ENCODE measurements at places on chromosomes 2 and 18.

DNA sequence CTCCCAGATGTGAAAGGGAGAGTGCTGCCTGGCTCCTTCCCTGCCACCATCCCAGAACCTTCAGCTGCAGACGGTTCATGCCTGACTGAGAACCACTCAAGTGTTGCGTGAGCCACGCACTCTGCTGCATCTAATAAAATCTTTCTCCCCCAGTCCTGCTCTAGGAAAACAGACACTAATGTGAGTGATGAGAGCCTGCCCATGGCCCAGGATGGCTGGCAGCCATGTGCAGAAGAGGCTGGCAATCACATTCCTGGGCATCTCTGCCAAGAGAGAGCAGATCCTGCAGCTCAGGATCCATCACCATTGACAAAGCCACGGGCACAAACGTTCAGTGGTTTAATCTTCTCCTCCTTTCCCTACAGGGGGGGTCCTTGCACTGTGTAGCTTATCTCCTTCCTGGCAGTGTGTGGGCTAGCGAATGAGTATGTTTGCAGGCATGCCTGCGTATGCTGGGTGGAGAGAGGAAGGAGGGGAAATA lies 477.5 kb downstream of the SLC4A3 start:
- DNase-seq: no peak

- DNase-seq: no peak
Measured at GRCh38 chr18:78183815-78184214, 795.8 kb upstream of the SALL3 start.

- no peak for DNase-seq
Measured at GRCh38 chr18:74281980-74282754, 9.6 kb downstream of the CYB5A start.

- DNase-seq: no peak
Measured at GRCh38 chr2:241989074-241989473, 119.5 kb downstream of the RTP5 start.

DNA sequence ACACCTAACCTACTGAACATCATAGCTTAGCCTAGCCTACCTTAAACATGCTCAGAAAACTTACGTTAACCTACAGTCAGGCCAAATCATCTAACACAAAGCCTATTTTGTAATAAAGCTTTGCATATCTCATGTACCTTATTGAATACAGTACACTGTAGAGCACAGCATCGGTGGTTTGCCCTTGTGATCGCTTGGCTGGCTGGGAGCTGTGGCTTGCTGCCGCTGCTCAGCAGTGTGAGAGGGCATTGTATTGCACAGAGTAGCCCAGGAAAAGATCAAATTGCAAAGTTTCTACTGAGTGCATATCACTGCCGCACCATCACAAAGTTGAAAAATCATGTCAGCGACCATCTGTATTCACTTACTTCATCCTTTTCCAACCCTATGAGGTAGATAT lies 62.3 kb upstream of the NCK2 start:
- DNase-seq: no peak

DNA sequence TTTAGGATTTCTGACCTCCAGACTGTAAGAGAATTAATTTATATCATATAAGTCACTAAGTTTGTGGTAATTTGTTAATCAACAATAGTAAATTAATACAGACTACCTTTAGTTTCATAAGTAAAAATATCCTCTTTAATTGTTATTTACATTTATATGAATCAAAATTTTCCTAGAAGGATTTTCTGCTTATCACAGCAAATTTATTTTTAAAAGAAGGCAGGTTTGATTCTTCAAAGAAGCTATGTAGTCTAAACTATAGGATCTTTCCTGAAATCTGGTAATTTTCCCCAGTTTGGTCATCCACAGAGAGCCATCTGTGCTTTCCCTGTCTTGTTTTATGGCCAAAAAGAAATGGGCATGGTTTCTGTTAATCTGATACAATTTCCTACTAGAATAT lies 13.1 kb upstream of the VRK2 start:
- DNase-seq: no peak

DNA sequence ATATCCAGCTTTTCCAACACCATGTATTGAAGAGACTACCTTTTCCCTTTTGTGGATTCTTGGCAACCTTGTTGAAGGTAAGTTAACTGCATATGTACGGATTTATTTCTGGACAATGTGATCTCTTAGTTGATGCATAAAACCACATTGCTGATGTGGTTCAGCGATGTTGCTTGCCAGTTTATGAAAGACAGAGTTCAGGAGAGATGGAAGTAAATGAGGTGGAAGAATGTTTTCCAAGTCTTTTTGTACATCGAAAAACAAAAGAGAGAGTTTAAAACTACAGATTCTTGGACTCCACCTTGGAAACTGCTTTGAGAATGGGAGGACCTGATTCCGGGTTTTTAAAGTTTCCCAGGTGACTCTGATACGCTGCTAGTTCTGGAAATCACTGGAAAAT lies 43.8 kb downstream of the MOB4 start:
- no peak for DNase-seq

DNA sequence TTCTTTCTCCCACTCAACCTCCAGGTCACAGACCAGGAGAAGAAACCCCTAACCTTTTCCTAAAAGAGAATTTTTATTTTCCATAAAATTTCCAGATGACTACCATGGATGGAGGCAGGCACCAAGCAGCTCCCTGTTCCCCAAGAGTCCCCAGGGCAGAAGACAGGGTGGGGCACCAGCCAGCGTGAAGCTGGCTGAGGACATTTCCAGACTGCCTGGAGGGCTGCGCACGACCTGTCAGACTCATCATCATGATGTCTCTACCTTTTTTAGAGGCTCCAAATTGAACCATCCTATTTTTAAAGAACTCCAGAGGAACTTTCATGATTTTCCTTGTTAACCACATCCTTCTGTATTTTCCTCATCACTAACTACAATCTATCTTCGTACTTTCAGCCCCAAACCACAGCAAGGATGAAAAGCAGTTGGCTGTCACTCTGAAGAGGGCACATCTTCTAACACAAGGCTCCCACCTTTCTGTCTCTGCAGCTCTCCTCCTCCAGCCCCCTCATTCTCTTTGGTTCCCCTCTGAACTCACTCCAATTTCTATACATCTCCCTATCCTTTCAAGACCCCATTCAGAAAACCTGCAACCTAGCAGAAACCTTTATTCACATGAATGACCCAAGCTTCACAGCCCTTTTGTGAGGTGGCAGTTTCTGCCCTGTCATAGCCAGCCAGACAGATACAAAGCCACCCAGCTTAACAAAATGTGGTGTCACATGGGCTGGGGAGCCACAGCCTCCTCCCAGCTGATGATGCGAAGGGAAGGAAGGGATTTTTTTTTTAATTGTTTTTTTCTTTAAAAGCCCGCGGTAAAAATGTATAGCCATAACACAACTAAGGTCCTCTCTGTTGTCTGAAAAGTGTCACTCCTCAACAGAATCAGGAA lies 11.1 kb downstream of the AMMECR1L start:
- DNase-seq: no peak

DNA sequence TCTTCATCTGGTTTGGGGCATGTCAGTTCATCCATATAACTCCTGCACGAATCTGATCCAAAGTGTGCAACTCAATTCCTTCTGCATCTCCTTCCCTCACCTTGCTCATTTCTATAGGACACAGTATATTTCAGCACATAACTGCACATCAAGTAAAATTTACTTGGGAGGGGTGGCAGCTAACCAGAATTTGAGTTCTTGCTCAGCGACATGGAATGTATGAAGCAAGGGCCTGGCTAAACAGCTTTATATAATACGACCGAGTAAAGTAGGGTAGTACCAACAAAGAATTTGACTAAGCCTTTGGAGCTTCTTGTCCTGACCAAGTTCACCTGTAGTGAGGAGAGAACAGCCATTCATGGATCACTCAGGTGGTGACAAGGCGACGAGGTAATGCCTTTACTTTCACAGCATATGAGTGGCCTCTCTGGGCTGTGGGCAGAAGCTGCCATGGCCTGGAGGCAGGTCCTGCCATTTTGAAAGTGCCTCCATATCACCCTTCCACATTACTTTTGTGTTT lies 570.2 kb upstream of the TNP1 start:
- DNase-seq: no peak

- DNase-seq: no peak
Measured at GRCh38 chr2:46697830-46698323, 217.7 kb downstream of the MCFD2 start.

DNA sequence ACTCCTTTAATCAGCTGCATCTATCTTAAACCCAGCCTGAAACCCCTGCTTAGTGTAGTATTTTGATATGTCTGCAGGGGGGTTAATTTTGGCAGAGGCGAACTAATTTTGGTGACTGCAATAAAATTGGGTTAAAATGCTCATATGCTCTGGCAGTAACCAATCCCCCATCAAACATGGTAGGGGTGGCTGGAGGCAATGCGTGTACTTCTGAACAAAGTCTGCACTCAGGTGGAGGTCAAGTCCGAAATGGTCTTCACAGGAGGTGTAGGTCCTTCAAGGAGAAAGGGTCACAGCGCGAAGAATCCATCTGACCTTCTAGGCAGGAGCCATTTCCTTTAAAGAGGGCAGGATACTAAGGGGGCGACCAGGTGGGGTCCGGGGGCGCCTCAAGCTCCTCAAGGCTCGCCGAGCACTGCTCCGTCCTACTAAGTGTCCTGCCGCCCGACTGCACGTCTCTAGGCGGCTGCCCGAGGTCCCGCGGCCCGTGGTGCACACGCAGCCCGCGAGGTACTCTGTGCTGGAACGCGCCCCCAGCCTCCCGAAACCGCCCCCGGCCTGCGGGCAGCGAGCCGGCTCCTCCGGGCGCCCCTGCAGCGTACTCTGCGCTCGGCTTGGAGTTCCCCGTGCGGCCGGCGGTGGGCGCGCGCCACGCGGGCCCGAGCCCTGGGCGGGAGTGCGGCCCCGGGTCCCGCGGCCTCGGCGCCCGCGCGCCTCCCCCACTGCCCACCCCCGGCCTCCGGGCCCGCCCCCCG lies 1.7 kb upstream of the LDLRAD4 start:
- DNase-seq: peak; percentile 67

DNA sequence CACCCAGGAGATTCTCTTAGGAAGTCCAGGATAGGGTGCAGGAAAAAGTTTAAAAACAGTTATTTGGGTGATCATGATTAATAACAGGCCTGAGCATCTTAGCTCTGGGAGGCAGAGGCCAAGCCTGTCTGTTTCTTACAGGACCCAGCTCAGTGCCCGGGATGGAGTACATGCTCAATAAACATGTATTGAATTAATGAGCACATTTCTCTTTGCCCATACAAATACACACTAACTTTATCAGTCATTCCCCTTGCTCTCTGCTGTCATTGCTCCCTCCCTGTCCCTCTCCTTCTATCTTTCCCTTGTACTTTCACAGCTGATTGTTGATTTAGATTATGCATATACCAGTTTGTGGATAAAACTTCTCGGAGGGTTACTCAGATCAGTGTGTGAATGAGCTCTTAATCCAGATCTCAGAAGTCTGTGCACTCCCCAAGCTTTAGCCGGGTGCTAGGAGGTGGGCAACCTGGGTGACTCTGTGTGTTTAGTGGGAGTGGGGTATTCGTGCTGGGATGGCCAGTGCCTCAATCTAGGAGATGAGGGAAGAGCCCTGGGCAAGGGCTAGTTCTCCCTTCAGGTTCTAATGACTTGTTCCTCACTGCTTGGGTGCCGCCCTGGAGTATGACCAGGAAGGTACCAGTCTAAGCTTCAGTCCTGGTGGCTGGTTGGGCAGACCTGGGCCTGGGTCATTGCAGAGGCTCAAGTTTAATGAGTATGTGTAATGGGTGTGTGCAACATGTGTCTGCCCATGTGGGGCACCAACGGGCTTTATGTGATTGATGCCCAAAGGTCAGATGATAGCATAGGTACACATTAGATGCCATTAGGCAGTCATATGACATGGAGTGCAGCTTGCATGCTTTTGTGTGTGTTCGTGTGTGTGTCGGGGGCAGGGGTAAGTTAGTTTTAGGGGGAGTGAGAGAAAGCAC lies 10.6 kb downstream of the EMX1 start:
- DNase-seq: no peak

DNA sequence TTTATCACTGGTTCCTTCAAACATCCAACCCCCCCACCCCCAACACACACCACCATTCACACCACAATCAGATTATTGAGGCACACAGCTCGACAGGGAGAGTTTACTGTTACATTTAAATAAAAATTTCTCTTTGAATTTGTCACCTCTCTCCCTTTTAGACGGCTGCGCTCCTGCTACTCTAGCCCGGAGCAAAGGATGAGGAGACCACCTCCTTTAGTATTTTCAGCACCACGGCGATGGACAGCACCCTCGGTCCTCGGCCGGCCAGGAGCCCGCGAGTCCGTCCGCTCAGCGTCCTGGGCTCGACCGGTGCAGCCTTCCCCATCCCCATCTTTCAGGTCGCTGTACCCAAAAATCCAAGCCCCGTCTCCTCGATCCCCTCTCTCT lies 892 bp downstream of the CELF4 start:
- DNase-seq: no peak

GRCh38 chr2:141021611-141022010 lies 1109.2 kb downstream of the LRP1B start:
- DNase-seq: no peak

DNA sequence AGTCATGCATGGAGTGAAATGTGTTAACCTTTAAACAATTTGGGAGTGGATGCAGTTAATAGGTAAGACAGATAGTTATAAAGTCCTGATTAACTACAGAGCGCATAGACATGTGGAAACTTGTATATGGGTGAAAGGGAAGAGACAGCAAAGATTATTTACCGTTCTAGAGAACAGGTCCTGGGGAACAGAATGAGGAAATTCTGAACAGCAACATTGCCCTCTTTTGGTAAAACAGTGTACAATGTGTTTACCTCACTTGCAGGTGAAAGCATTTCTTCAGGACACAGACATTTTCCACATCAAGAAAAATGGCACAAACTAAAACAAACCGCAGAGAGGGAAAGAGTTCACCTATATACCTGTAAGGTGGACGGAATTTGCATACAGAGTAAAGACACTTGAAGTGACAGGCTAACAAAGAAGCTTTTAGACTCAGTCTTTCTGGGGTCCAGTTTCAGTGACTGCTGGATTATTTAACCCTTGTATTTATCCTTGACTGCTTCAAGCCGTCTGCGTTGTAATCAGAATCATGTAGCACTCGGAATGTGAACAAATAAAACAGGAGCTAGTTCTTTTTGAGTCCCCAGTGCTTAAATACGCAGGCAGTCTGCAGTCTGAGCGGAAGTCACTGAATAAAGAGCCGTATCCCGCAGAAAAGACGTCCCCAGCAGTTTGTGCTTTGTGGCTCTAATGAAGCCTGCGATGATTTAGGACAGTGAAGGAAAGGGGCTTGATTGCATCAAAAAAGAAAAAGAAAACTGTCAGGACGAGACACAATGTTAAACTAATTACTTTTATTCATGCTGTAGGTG lies 364.8 kb upstream of the GALNT5 start:
- DNase-seq: no peak
